ENCODE measurements at places on chromosomes 3 and 15. TPM values are rescaled to one million over a fixed set of nuclear protein-coding genes. Genes with fewer than 3 reads are reported as not detected.

GRCh38 chr3:50608278-50608677 lies 3.3 kb downstream of the CISH start:
- no peak for DNase-seq

- no peak for DNase-seq
Observed at GRCh38 chr15:83413054-83413719, 34.0 kb upstream of the SH3GL3 start.

- DNase-seq, result no peak
Observed at GRCh38 chr3:185935465-185936272, 2.1 kb downstream of the TRA2B start.

DNA sequence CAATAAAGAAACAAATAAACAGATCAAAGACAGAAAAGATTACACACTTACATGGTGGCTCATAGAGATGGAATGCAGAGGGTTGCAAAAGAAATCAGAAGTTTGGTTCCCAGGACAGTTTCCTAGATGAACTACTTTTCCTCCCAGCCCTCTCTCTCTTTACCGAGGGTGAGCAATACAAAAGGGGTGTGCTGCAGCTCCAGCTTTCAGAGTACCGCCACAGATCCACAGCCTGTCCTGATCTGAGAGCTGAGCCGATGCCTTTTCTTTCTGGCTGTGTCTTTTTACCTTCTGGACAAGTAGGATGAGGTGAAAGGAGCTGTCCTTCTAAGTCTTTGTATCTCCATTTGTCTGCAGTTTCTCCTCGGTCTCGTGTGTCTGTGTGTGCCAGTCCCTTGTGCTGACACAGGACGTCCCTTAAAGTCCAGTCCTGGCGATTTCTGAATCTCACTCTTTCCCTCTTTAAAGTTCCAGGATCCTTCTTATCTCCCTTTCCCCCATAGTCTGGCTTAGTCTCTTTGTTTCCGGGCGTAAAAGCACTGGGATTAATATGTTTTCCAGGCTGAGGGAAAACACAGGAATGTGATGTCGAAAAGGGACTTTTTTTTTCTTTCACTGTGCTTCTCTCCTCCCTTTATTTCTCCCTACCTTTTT lies 540 bp downstream of the CCDC80 start:
- DNase-seq, result no peak

- DNase-seq, result no peak
Observed at GRCh38 chr3:13046569-13047274, 26.5 kb downstream of the IQSEC1 start.

DNA sequence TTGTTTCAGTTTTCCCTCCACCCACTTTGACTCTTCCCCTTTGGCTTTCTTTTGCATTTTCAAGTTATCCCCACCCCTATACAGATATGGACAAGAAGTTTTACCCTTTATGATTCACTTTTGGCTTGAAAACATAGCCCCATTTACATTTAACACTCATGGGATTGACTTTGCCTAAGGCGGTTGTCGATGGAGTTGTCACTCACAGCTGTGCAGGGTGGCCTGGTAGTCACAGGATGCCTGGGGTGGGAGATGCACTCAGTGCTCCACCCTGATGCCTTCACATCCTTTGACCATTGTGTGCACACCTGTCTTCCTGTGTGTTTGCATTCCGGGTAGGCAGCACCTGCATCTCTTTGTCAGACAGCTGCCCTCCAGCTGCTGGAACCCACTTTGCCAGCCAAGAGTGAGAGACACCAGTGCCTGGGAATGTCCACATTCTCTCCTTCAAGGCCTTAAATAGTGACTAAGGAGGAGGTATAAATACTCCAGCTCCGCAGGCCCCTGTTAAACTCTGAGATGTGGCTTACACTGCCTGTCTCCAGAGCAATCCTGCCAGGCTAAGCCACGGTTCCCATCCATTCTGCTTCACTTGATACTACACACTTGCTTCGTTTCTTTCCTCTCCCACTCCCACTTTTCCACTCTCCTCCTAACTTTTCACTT lies 191.5 kb upstream of the SLC24A5 start:
- DNase-seq, result no peak

GRCh38 chr3:192935441-192935840 lies 17.8 kb upstream of the MB21D2 start:
- DNase-seq, result no peak

- DNase-seq, result no peak
Observed at GRCh38 chr15:42156243-42156922, at the start of gene PLA2G4F. TSS of gene PLA2G4F (minus strand) at chr15:42156636. CDS start at chr15:42156549, 87 bp downstream.

GRCh38 chr3:25576831-25577454 lies 87.8 kb downstream of the TOP2B start:
- DNase-seq, result no peak

- DNase-seq, result no peak
Observed at GRCh38 chr15:85837011-85837433, 42.3 kb upstream of the KLHL25 start.

GRCh38 chr3:71879089-71879488 lies 94.1 kb upstream of the PROK2 start:
- DNase-seq, result no peak

DNA sequence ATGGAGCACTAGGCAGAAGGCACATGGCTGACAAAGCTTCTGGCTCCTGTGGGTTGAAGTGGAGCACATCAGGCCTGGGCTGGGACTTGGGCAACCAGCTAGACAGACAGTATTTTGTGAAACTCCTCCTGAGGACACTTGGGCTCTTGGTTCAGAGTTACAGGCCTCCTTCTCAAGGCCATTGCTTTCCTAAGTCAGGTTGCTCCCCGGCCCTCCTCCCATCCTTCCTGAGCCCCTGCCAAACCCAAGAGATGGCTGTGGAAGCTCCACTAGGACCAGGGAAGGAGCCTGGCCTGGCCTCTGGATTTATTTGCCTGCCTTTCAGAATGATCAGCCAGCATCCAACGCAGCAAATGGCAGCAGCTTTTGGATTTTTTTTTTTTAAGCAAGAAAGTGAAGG lies 56.3 kb downstream of the MAGEF1 start:
- no peak for DNase-seq

GRCh38 chr3:87503900-87504498 lies 227.6 kb upstream of the POU1F1 start:
- DNase-seq, result no peak

- no peak for DNase-seq
Observed at GRCh38 chr15:55320238-55320550, 1.2 kb downstream of the PIGB start.

- no peak for DNase-seq
Observed at GRCh38 chr3:46957092-46957820, 19.3 kb downstream of the CCDC12 start.

DNA sequence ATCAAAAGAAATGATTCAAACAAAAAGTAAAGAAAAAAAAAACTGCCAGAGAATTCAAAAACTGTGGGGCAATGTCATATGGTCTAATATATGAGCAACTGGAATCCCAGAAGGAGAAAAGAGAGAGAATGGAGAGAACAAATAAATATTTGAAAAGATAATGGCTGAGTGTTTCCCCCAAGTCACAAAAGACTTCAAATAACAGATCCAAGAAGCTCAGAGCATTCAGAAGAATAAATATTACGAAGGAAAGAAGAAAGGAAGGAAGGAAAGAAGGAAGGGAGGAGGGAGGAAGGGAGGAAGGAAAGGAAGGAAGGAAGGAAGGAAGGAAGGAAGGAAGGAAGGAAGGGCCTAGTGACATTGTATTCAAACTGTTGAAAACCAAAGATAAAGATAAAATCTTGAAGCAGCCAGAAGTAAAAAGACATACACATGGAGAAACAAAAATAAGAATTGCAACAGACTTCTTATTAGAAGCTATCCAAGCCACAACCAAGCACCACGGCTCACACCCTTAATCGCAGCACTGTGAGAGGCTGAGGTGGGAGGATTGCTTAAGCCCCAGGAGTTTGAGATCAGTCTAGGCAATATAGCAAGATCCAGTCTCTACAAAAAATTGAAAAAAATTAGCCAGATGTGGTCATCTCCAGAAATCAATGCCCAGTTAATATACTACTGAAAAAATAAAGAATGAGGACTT lies 118.9 kb upstream of the IGSF10 start:
- no peak for DNase-seq

- no peak for DNase-seq
Observed at GRCh38 chr3:51935886-51936755, 5.6 kb downstream of the RRP9 start.

- no peak for DNase-seq
Observed at GRCh38 chr3:42066516-42067181, 24.5 kb upstream of the TRAK1 start.

- no peak for DNase-seq
Observed at GRCh38 chr3:100982710-100983109, 10.5 kb downstream of the ABI3BP start.

GRCh38 chr3:141336672-141337522 lies 31.4 kb upstream of the ZBTB38 start:
- DNase-seq, result no peak

DNA sequence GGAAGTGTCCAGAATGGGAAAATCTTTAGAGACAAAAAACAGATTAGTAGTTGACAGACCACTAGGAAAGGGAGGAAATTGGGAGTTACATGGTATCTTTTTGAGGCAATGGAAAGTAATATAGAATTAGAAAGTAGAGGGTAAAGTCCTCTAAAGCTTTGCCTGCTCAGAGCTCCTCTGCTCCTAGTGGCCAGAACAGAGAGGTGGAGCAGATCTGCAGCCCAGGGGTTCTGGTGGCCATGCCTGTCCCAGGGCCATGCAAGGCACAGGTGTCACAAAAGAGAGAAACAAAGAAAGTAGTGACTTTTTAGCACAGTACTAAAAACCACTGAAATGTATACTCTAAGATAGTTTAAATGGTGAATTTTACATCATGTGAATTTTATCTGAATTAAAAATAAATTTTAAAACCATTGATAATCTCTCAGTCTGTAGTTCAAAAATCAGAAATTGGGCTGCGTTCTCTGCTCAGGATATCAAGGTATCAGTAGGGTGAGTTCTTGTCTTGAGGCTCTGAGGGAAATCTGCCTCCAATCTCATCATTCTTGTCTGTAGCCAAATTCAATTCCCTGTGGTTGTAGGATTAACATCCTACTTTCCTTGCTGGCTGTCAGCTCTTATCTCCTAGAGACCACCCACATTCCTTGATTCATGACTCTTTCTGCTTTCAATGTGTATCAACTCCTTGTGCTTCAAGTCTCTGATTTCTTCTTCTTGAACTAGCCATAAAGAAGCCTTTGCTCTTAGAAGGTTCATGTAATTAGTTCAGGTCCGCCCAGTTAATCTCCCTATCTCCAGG lies 23.6 kb downstream of the PYGO1 start:
- no peak for DNase-seq

GRCh38 chr3:45781271-45781670 lies 15.1 kb downstream of the SLC6A20 start:
- no peak for DNase-seq

GRCh38 chr3:188830893-188831292 lies 340.9 kb upstream of the TPRG1 start:
- DNase-seq, result no peak

DNA sequence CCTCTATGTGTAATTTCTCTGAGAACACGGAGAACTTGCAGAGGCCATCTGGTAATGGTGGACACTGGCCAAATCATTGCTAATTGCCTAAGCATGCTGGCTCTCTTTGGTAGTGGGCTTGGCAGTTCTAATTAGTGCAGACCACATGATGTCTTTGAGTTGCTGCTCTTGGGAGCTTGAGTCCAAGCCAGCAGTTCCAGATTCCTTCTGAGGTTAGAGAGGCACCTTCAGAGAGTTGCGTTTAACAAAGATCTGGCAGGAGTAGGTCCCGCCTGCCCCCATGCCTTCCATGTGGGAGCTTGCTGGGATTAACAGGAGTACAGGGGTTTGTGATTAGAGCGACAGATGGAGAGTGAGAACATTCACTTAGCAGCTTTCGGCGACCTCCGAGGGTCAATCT lies 449.0 kb upstream of the LMCD1 start:
- DNase-seq, result no peak

DNA sequence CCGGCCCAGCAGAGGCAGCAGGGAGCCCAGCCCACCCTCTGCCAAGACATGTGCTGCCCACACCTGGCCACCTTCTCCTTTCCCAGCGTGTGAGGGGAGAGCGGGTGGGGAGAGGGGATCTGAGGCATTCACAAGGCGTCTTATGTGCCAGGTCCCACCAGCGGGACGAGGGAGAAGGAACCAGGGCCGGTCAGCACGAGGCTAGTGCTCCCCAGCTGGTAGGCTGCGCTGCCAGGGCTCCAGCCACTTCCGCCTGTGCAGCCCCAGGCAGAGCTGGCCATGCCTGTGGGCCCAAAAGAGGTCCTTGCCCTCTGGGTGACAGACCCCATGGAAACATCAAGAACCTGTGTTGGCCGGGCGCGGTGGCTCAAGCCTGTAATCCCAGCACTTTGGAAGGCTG lies 5.9 kb downstream of the MESP1 start:
- DNase-seq, result no peak

- DNase-seq, result no peak
Observed at GRCh38 chr3:152121270-152121636, 147.5 kb upstream of the MBNL1 start.

- DNase-seq, result no peak
Observed at GRCh38 chr15:65390447-65390846, 12.6 kb upstream of the IGDCC3 start.

GRCh38 chr3:52361898-52362297 lies 45.8 kb downstream of the DNAH1 start:
- DNase-seq, result no peak

CDCP1 gene
- total RNA-seq, result 2.3 TPM

LMAN1L gene
- 0.30 TPM for total RNA-seq

C3orf52 gene
- 2.1 TPM for total RNA-seq

TJP1 gene
- 0.22 TPM for total RNA-seq

PLSCR2 gene
- not detected for total RNA-seq

WDR53 gene
- total RNA-seq, result 21.5 TPM

CPNE4 gene
- not detected for total RNA-seq

TM6SF1 gene
- total RNA-seq, result 0.38 TPM

PLA2G4F gene
- 0.30 TPM for total RNA-seq

GOLGA6L10 gene
- 1.1 TPM for total RNA-seq

ALG1L2 gene
- total RNA-seq, result not detected

FAM162A gene
- 73.2 TPM for total RNA-seq

SLC2A2 gene
- 0.18 TPM for total RNA-seq

GP9 gene
- total RNA-seq, result not detected

UBAP1L gene
- total RNA-seq, result 6.1 TPM
